ENCODE measurements at places on chromosomes 2 and 18.

- no peak for DNase-seq
These were observed 1.2 kb upstream of the INPP5D start for GRCh38 chr2:233058717-233059546.

- no peak for DNase-seq
These were observed 19.0 kb downstream of the UBE2E3 start for GRCh38 chr2:180999274-180999964.

GRCh38 chr2:28158791-28159190 is 233.9 kb upstream of the FOSL2 start:
- no peak for DNase-seq

GRCh38 chr2:114259389-114259788 is 183.1 kb upstream of the DPP10 start:
- no peak for DNase-seq

DNA sequence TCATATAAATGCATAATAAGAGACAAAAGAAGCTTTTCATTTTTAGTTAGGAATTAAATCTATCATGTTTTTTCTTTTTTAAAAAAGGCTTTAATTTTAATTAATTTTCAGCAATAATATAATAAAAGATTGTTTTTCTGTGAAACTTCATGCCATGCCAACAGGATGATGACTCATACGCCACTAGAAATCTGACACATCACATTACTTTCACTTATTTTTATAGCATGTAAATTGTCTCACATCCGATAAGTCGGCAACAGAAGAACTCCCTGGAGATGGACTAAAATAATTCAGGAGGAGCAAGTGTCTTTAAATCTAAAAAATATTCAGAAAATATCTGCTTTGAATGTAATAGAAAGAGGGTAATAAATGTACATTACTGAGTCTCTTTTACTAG is 1024.2 kb upstream of the ACVR2A start:
- DNase-seq: no peak

DNA sequence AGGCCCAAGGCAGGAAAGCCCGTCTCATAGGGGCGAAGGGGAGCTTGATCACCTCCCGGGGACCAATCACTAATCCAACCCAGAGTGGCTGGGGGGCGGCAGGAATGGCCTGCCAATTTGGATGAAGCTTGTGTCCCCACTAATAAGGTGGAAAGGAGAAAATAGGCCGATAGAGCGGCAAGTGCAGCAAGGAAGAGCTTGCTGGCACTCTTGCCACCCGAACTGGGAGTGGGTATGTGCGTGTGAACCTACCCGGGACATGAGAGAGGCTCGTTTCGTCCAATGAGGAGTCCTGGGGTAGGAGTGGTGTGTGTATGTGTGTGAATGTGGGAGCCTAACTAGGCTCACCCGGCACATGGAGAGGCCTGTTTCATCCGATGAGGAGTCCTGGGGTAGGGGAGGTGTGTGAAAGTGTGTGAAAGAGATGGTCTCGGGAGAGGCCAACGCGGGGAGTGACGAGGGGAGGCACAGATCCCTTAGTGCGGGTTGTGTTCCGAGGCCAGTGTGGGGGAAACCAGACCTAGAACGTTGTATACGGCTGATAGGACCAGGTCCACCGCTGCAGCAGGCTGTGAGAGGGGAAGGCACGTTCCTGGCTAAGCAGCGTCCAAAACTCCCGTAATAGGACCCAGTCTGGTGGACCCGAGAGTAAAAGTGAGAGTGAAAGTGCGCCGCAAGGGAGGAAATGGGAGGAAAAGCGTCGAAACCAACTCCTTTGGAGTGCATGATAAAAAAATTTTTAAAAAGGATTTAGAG is 47.1 kb upstream of the SELENOI start:
- no peak for DNase-seq

DNA sequence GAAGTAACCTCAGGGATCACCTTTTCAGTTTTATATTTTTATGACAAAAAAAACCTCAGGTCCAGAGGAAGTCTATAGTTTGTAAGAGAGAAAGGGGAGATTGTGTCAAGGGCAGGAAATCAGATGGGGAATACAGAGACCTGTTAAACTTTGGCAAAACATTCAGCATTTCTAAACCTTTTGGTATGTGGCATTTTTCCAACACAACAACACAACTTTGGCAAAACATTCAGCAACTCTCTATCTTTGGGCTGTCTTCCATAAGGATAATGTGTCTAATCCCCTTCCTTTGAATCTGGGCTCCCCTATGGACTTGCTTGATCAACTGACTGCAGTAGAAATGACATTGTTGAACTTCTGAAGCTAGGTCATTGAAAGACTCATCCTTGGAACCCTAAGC is 220.6 kb upstream of the CCDC68 start:
- no peak for DNase-seq

DNA sequence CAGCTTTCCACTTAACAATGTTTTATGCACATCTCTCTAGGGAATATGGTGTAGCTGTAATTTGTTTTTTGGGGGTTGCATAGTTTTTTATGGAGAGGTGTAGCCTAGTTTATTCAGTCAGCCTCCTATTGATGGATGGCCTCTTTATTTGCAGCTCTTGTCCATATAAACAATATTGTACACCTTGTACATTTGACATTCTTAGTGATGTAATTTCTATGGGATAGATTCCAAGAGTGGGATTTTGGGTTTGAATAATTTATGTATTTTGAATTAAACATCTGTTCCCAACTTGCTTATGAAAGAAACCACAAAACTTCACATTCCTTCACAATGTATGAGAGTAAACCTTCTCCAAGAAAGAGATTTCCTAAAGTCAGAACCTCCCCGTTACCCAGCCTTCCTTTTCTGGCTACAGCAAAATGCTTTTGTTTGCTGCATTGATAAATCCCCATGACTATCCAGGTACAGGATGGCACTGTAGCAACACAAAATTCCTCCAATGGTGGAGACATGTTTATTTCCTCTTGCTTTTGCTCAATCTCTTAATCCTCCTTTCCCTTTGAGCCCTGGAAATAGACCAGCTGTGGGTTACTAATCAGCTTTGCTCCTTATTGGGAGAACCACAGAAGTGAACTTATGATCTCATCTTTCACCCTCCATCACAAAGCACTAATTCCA is 58.4 kb upstream of the GALR1 start:
- no peak for DNase-seq

DNA sequence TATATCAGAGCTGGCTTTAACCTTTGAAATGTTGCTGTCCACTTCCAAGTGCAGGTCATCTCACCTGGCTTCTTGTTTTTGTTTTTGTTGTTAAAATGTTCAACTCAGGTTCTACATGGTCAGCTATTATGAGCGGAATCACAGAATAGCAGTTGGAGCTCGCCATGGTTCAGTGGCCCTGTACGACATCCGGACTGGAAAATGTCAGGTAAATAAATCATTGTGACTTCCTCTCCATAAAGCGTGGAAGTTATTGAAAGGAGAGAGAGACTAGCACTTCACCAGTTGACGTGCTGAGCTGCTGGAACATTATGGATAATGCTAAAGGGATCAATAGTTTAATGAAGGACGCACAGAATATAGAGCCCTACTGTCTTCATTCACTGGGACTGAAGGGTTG is 184.6 kb upstream of the BOD1L2 start:
- no peak for DNase-seq

DNA sequence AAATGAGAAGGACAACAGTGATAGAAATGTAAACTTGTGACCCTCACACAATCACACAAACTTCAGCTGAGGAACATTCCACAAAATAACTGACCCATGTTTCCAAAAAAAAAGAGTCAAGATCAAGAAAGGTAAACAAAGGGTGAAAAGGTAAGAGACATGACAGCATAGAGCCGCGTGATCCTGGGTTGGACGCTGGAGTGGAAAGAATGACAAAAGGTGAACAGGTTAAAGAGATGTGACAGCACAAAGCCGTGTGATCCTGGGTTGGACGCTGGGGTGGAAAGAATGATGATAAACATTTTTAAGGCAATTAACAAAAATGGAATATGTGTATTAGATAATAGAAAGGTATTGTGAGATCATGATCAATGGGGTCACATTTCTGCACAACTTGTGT is 110.3 kb downstream of the SNTG2 start:
- DNase-seq: no peak

GRCh38 chr18:39839782-39840181 is 2115.3 kb upstream of the PIK3C3 start:
- no peak for DNase-seq

- DNase-seq: no peak
These were observed 21.1 kb downstream of the BIRC6 start for GRCh38 chr2:32377928-32378327.
